PC-3 (cell line): ENCODE measurements at places on chromosomes 11 and 22. TPM values are rescaled to one million over a fixed set of nuclear protein-coding genes. Genes with fewer than 3 reads are reported as not detected.

The MS4A15 gene
- not detected in 2 replicates for total RNA-seq

The BARX2 gene
- total RNA-seq, result 0.47 and 1.2 TPM in 2 replicates

The DGCR6L gene
- total RNA-seq, result 78.1 and 84.8 TPM in 2 replicates

The IL17REL gene
- total RNA-seq, result 0.04 TPM in 1 of 2 replicates, not detected in the other

The ZNRF3 gene
- 8.1 and 9.4 TPM in 2 replicates for total RNA-seq

The SLC22A12 gene
- total RNA-seq, result not detected in 2 replicates

DNA sequence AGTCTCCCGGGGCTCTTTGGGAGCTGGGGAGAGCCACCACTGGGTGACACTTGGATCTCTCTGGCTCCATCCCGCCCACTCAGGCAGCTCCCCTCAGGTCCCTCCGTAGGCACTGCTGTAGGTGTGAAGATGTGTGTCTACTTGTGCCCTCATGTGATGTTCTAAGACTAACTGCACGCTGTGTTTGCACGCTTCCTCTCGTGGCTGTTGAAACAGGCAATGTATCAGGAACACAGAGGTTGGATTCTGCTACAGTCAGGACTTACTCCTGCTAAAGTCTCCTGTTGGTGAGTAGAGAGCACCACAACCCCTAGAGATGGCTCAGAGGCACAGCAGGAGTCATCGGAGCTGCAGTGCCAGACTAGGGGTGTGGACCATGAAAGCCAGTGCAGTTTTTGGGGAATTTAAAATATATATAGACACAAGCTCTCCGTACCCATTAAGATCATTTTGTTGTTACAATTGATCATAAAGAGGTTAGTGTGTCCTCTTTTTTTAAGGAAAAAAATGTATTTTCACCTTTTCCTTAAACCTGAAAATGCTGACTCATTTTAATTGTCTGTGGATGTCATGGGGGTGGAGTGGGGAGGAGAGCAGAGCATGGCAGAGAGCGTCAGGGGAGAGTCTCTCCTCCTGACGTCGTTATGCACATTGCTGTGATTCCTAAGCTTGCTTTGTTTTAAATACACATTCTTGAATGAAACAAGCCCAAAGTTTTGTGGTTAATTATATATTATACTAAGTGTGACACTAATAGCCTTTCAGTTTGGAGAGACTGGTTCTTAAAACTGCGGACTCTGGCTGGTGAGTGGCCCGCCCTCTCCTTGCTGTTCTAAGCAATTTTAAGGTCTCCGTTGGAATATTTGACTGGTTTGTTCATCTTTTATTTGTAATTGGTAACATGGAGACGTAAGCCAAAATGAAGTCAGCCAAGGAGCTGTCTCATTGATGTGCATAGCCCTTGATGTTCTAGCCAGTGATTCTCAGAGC is 16.2 kb upstream of the CTTN start:
- DNase-seq, result no peak

DNA sequence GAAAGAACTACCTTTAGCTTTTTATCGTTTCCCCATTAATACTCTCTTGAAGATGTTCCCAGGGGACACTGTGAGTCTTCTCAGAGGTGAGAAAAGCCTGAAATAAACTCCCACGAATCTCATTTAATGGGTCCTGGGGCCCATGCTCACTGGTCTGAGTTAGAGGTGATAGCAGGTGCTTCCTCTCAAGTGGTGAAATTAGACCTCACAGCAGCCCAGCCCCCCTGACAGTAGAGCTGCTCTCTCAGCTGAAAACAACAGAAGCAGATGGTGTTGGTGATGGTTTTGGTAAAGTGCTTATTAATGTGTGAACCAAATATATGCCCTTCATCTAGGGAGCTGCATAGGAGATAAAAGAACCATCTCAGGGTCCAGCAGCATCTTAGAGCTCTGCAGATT is 76.8 kb upstream of the VPREB1 start:
- no peak for DNase-seq

DNA sequence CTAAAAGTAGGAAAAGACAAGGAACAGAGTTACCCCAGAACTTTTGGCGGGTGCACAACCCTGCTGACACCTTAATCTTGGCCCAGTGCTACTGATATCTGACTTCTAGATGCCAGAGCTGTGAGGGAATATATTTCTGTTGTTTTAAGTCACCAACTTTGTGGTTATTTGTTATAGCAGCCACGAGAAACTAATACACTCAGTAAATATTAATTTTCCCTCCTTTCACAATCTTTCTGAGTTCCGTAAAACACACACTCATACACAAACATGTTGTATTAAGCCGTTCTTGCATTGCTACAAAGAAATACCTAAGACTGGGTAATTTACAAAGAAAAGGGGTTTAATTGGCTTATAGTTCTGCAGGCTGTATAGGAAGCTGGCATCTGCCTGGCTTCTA is 16.1 kb upstream of the ZDHHC13 start:
- DNase-seq, result no peak

- no peak for DNase-seq
Observed at GRCh38 chr22:38139901-38140300, 29.4 kb upstream of the BAIAP2L2 start.

GRCh38 chr11:92759571-92760214 is 209.8 kb upstream of the MTNR1B start:
- no peak for DNase-seq

DNA sequence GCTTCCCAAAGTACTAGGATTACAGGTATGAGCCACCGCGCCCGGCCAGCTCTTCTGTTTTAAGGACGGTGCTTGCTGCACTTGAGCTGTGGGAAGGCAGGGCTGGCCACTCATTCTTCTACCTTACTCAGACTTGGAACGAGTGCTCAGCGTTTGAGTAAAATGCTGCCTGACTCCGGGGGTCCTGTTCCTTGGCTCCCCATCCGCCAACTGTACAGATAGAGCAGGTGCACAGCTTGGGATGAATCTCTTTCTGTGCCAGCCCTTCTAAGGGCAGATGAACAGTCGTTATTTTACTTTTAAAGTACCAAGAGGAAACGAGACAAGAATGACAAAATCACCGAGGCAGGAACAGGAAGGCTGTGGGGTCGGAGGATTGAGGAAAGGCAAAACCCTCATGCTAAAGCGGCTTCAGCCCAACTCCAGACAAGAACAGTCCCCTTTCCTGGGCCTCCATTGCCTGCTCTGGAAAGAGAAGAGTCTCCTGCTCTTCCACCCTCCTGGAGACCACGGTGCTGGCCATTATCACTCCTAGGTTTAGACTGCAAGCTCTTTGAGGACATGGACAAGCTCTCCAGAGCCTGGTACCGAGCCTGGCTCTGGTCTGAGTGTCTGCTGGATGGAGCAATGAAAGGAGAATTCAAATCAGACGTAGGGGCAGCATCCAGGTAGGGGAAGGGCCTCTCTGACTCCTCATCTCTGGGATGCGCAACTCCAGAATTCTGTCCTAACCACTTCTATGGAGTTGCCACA is 1.1 kb upstream of the SUN2 start:
- no peak for DNase-seq

DNA sequence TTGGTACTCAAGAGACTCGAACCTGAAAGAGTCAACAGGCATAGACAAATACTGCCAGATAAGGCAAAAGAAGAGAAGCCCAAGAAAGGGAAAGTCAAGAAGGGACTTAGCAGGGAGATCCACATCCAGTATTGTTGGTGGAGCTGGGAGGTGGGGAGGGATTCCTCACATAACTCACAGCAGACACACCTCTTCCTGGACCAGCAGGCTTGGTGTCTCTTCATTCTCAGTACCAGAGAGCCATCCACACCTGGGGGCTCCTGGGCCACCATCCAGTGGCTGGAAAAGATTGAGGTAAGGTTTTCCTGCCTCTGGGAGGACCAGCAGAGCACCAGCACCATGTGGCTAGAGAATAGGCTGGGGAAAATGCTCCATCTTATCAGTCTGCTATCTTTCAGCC is 161.6 kb upstream of the SESN3 start:
- no peak for DNase-seq

GRCh38 chr11:61118004-61118403 is 15.7 kb downstream of the CD5 start:
- DNase-seq, result no peak
